CD4-positive, alpha-beta memory T cell (primary cell): ENCODE measurements at places on chromosomes 11 and 22. TPM values are rescaled to one million over a fixed set of nuclear protein-coding genes. Genes with fewer than 3 reads are reported as not detected.

The KDM4E gene
- total RNA-seq = not detected

The RGL4 gene
- 9.8 TPM for total RNA-seq

DNA sequence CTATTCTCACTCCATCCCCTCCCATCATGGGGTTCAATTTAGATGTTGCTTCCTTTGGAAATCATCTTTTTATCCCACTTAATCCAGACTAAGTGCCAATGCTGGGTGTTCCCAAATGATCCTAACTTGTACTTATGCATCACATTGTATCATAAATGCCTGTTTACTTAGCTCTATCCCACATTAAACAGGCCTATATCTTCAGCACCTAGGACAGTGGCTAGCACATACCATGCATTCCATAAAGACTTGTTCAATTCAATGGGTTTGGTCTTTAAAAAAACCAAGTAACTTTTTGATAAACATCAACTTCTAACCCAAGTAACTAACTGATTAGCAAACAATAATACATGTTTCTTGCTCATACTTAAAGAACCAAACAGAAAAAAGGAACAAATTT is 40.6 kb downstream of the RSF1 start:
- H3K27ac ChIP-seq = no peak overlapping the region
- H3K4me1 ChIP-seq = peaks cover 10% of the 10 kb centered on the region
- no peak for DNase-seq
- no peak overlapping the region for H3K4me3 ChIP-seq
- no peaks in the 10 kb centered on the region for H3K27me3 ChIP-seq

- DNase-seq = no peak
- no peaks in the 10 kb centered on the region for H3K4me1 ChIP-seq
- H3K4me3 ChIP-seq = no peak overlapping the region
Observed at GRCh38 chr22:27987557-27987956, 68.5 kb upstream of the PITPNB start.
